GM23248 (cell line): ENCODE measurements at places on chromosomes 5 and 9.

DNA sequence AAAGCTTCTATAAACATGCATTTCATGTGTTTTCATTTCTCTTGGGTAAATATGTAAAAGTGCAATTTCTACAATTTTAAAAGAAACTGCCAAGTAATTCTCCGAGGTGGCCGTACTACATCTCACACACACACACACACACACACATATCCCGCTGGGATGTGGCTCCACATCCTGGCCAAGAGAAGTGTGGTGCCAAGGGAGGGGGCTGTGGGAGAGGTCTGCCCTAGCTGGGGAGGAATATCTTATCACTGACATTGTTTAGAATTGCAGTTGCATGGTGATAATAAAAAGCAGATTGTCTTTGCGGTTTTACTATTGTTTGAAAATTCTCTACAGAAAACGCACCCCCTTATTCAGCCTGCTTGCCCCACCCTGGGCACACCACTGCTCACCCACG, 558.4 kb downstream of the BNC2 start:
- no peak for DNase-seq

- DNase-seq: no peak
Measured at GRCh38 chr5:83026516-83026915, 50.7 kb downstream of the TMEM167A start.

GRCh38 chr5:168528521-168529373, at the start of gene FBLL1:
TSS of gene FBLL1 (plus strand) at chr5:168529305. CDS start at chr5:168529505, 200 bp downstream.
- peak; percentile 47 for DNase-seq

- DNase-seq: no peak
Measured at GRCh38 chr9:71120501-71121247, 747 bp downstream of the TRPM3 start.

- no peak for DNase-seq
Measured at GRCh38 chr5:23385036-23385435, 122.4 kb upstream of the PRDM9 start.

GRCh38 chr5:88248743-88249540, 19.7 kb downstream of the TMEM161B start:
- no peak for DNase-seq

- DNase-seq: no peak
Measured at GRCh38 chr9:21708856-21709255, 93.6 kb upstream of the MTAP start.

DNA sequence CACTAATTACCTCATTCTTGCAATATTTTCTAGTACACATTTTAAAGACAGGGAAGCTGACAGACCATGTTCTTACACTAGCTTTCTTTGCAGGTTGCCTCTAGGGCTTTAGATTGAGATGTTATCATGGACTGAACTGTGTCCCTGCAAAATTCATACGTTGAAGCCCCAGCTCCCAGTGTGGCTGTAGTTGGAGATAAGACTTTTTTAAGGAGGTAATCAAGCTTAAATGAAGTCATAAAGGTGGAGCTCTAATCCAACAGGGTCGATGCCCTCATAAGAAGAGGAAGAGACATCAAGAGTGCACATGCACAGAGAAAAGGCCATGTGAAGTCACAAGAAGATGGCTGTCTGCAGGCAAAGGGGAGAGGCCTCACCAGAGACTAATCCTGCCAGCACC, 471.2 kb upstream of the ACTBL2 start:
- no peak for DNase-seq

- peak; percentile 91 for DNase-seq
Measured at GRCh38 chr9:126503333-126504085, 110.2 kb upstream of the LMX1B start.

DNA sequence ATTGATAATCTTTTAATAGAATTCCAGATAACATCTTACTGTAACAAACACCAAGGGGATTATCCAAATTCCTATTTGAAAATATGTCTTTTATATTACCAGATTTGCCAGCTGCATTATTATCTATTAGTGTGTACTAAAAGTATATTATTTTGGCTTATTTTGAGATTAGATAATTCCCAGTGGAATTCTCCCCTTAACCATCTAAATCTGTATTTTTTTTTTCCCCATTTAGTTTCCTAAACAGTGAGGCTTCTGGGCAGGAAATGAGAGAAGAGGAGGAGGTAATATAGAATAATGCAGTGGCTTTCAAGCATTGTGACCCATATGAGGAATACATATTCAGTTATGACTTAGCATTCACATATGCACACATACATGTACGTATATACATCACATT, 53.5 kb upstream of the ABL1 start:
- DNase-seq: peak; percentile 30

- no peak for DNase-seq
Measured at GRCh38 chr5:162503796-162504195, 436.2 kb downstream of the GABRG2 start.

DNA sequence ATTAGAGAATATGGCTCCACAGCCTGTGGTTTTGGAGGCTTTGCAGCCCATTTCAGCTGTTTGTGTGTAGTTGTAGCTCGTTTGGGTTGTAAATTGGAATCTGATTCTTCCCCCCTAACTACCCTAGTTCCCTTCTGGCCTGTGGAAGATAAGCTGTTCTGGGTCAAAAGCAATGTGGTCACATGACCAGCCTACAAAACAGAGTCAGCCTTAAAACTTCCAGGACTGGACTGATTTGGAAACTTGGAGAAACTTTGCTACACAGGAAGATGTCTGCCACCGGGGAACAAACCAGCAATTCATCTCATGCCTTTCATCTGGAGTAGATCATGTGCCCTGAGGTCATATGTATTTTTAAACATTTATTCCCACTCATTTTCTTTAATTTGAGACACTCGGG, 83.8 kb downstream of the DAPK1 start:
- no peak for DNase-seq

GRCh38 chr9:110919050-110919435, 119.2 kb downstream of the LPAR1 start:
- DNase-seq: peak; percentile 27

DNA sequence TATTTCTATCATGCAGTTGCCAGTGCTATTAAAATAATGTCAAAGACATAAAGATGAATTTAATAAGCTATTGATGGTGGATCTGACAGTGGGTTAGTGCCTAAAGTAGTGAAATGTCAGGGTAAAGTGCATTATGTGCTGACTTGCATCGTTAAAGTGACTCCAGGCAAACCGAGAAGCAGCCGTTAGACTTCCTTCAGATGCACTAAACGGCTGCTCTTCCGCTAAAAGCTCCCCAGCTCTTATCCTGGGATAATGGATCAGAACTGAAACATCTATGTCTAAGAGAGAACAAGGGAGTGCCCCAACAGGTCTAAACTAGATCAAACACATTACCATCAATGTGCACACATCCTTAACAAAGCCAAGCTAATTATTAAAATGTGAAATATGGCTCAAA, 468.2 kb downstream of the NTRK2 start:
- no peak for DNase-seq

GRCh38 chr5:4674166-4674565, 466.0 kb upstream of the ADAMTS16 start:
- DNase-seq: no peak

GRCh38 chr5:145867806-145868205, 5.0 kb downstream of the GRXCR2 start:
- no peak for DNase-seq

DNA sequence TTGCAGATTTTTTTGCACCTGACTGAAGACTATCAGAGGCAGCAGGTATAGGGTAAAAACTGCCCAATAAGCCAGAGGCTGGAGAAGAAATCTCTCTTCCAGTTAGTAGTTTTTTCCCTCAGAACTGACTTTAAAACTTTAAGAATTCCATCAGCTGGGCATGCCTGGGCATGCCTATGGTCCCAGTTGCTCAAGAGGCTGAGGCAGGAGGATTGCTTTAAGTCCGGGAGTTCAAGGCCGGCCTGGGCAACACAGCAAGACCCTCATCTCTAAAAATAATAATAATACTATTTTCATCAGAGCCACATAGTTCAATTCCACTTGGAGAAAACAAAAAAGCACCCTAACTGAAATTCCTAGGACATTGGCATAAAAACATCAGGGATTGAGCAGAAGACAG, 30.3 kb downstream of the SUSD1 start:
- DNase-seq: no peak

- no peak for DNase-seq
Measured at GRCh38 chr9:123912167-123912897, 17.6 kb downstream of the DENND1A start.

DNA sequence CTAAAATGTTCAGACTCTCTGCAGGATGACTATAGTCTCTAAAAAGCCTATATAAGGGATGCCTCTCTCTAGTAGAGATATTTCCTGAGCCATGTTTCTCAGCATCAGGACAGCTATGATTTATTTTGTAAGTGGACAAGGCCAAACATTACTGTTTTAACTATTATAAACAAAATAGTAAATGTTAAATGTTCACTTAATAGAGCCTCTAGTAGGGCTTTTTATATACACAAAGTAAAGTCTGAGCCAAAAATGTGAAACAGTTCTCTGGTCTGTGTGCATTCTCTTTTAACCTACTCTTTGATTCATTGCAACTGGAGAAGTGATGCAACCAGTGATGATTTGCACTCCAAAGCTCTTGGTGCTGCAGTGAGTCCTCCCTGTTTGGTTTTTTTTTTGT, 220.5 kb downstream of the GDNF start:
- DNase-seq: peak; percentile 78

GRCh38 chr9:113631871-113632665, 168.5 kb downstream of the RGS3 start:
- peak; percentile 73 for DNase-seq

- no peak for DNase-seq
Measured at GRCh38 chr9:135592625-135593024, 31.1 kb downstream of the PAEP start.

GRCh38 chr5:123700624-123701287, 188.8 kb downstream of the CSNK1G3 start:
- peak; percentile 97 for DNase-seq

DNA sequence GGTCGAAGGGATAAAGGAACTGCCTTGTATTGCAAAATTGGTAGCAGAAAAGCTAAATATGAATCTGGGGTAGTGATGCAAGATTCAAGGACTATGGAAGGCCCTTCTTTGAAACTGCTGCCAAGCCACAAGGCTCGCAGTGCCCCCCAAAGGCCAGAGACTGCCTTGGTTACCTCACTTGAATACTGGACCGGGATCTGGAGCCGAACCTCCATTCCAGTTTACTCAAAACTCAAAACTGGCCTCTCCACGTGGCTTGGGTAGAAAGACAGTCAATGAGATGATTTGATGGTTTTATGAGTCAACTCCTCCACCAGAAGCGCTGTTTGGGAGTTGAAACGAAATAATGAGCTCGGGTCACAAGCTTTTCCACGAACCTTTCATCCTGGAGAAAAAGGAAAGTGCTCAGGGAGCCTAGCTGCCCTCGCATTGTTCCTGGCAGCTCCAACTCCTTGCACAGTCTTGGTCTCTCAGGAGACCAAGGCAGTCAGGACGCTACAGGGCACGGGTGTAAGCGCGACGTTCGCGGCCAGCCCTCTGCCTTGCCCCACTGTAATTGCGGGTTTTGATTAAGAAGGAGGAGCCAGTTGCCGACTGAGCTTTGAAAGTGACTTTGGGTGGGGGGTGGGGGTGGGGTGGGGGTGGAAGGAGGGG, 2.8 kb downstream of the ST8SIA4 start:
- DNase-seq: peak; percentile 39

DNA sequence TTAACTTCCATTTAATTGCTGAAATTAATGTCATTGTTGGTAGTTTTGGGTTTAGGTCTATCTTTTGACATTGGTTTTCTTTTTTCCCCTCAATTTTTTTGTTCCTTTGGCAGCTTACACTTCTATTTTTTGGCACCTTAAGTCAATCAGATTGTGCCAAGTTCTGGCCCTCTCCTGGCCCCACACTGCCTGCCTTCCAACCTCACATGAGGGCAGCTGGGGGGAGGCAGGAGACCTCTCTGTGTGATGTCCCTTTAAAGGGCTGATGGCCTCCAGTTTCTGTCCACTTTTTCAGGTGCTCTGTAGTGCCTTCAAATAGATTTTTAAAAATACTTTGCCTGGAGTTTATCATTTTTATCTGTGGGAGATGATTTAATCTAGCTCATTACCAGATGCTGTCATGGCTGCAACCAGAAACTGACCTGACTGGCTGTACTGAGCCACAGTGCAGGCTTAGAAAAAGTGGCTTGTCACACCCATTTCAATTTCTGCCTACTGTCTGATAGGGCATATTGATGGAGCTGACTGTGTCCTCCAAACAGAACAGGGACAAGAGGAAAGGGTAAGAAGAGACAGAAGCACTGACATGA, 196.6 kb downstream of the FANCC start:
- no peak for DNase-seq

- DNase-seq: no peak
Measured at GRCh38 chr9:26219961-26220360, 541.7 kb upstream of the TUSC1 start.

- DNase-seq: peak; percentile 99
Measured at GRCh38 chr5:59193616-59194319, 610.9 kb downstream of the RAB3C start.

DNA sequence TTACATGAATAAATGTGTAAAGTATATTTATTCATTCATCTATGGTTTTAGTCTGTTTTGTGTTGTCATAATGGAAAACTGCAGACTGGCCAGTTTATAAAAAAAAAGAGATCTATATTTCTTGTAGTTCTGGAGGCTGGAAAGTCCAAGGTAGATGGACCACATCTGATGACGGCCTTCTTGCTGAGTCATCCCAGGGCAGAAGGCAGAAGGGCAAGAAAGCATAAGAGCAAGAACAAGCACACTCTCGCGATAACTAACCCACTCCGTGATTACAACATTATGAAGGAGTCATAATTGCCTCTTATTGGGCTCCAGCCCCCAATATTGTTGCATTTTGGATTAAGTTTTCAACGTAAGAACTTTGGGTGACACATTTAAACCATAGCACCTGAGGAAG, 180.4 kb upstream of the DAB2 start:
- no peak for DNase-seq

GRCh38 chr5:45774528-45774927, 78.3 kb upstream of the HCN1 start:
- DNase-seq: peak; percentile 4

DNA sequence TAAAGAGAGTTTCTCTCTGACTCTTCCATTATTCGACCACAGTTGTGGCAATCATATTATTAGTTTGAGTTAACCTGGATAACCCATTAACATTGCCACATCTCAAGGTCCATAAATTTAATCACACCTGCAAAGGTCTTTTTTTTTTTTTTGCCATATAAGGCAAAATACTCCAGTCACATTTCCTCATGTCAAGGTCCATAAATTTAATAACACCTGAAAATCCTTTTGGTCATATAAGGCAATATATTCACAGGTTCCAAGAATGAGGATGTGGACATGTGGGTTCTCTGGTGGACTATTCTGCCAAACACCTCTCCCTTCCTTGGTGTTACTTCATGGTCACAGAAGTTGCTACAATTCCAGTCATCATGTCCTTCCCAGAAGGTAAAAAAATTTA, 213.5 kb upstream of the COX7C start:
- no peak for DNase-seq

GRCh38 chr5:172529896-172530295, 75.6 kb upstream of the SH3PXD2B start:
- DNase-seq: no peak
